ENCODE measurements at places on chromosomes 1 and 21.

- no peak for DNase-seq
Measured at GRCh38 chr1:94621802-94622201, 80.2 kb upstream of the F3 start.

- no peak for DNase-seq
Measured at GRCh38 chr1:19014765-19015164, 58.3 kb upstream of the IFFO2 start.

DNA sequence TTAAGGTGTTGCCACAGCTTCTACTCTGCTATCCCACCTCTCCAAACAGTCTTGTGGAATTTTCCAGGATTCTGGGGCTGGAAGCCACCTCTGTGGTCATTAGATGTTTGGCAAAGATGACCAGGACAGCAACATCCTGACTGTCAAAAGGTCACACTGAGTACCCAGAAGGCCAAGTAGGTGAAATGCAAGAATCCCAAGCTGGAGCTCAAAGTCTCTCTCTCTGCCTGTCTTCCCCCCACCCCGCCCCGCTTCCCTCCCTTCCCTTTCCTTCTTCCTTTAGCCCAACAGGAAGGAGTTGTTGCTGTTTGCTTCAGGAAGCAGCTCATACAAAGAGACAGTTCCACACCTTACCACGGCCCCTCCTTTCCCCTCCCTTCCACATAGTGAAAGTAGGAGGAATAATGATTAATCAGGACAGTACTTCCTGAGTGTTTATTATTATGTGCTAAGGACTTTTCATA lies 75.6 kb upstream of the SLC2A1 start:
- no peak for DNase-seq

GRCh38 chr21:8991968-8992621 lies 1529.3 kb upstream of the TPTE start:
- no peak for DNase-seq

DNA sequence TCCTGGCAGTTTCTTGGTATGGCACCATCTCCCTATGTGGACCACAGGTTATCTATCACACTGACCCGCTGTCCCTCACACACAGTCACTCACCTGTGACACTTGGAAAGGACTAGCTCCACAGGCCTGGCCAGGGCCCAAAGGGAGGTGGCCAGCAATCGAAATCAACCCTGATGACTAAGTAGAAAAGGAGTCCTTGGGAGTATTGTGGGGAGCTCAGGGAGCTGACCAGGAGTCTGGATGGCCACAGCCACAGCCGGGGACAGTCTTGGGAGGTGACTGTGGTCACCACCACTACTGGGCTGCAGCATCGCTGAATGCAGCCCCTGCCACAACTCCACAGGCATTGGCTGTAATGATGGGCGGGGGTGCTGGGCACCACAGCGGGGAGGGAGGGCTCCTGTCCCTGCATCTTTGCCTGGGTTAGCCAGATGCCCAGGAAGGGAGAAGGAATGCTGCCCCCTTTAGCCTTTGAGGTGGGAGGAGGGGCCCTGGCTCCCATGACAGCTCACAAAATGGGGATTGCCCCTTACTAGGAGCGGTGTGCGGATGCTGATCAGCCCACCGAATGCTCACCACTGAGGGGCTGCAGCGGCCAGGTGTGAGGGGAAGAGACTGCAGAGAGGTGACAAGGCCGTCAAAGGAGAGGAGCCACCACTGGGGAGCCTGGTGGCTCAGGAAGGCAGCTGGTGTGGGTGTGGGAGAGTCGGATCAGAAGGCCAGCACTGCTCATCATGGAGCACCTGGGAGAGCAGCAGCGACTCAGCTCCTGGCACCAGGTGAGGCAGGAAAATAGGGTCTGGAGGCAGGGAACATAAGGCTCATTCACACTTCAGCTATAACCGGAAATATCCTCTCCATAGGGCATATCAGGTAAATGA lies 61.3 kb downstream of the H3-3A start:
- no peak for DNase-seq

DNA sequence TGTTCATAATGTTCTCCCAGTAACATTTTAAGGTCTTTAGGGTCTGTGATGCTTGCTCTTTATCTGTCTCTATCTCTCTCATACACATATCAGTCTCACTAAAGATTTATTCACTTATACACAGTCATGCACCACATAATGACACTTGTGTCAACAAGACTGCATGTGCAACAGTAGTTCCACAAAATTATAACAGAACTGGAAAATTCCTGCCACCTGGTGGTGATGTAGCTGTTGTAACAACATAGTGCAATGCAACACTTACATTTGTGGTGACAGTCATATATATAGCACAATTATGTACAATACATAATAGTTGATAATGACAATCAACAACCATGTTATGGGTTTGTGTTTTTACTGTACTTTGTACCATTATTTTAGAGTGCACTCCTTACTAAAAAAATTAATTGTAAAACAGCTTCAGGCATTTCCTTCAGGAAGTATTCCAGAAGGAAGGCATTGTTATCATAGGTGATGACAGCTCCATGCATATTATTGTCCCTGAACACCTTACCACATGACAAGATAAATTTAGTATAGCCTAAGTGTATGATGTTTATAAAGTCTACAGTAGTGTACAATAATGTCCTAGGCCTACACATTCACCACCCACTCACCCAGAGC lies 8.1 kb downstream of the TDRD5 start:
- no peak for DNase-seq

GRCh38 chr1:60133000-60133673 lies 59.6 kb upstream of the C1orf87 start:
- DNase-seq, result no peak

DNA sequence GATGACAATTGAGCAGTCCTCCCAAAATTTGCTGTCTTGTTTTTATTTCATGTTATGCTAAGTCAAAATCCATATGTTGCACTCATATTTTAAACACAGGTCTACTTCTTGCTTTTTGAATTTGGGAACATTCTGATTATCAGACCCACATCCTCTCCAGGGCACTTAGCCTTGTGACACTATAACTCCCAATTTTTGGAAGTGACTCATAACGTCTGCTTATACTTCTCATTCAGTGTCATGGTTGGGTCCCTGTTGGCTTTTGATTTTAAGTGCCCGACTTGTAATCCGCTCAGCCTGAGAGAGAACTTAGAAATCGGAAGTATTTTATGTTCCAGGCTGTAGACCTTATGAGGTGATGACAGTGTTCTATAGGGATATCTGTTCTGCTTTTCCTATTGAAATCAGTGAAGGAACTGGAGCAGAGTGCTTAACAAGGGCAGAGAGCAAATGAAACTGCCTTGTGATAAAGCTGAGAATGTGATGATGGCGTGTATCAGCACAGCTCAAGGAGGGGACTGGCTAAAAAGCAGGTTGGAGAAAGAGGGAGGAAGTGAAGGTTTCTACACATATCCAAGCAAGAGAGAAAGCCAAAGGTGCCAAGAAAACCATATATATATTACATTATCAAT lies 136.0 kb downstream of the HLX start:
- no peak for DNase-seq

- DNase-seq, result no peak
Measured at GRCh38 chr1:205530116-205530515, 25.6 kb downstream of the CDK18 start.

DNA sequence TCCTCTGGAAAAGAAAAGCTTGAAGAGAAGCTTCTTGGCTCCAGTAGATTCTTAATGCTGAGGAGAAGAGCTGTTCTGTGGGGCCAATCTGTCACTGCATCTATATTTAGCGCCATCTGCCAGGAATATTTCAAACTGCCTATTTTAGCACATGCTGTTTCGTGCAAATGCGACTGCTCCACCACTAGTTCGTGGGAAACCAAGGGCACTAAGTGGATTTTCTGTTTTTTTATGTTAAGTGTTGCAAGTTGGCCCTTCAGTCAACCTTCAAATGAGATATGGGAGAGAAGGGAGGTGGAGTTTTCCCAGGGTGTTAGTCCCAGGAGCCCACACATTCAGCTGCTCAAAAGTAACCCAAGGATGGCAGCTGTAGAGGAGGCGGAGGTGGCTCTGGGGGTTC lies 91.9 kb downstream of the TSEN15 start:
- DNase-seq, result no peak

- DNase-seq, result no peak
Measured at GRCh38 chr21:42921927-42922326, 3.5 kb downstream of the ERVH48-1 start.

DNA sequence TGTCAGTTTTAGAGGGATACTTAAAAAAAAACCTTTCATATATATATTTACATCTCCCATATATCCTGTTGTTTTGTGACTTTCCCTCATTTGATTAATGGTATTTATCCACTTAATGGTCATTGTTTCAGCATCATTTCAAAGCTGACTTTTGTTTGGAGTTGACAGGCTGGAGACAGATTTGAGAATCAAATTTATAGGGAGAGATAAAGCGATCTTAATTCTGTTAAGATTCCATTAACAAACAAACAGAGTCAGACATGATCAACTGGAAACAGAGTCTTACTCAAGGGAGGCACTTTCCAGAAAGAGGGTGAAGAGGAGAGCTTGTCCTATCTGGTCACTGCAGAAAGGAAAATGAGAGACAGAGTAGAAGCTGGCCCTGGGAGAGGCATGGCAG lies 283.4 kb downstream of the TTLL7 start:
- DNase-seq, result no peak

DNA sequence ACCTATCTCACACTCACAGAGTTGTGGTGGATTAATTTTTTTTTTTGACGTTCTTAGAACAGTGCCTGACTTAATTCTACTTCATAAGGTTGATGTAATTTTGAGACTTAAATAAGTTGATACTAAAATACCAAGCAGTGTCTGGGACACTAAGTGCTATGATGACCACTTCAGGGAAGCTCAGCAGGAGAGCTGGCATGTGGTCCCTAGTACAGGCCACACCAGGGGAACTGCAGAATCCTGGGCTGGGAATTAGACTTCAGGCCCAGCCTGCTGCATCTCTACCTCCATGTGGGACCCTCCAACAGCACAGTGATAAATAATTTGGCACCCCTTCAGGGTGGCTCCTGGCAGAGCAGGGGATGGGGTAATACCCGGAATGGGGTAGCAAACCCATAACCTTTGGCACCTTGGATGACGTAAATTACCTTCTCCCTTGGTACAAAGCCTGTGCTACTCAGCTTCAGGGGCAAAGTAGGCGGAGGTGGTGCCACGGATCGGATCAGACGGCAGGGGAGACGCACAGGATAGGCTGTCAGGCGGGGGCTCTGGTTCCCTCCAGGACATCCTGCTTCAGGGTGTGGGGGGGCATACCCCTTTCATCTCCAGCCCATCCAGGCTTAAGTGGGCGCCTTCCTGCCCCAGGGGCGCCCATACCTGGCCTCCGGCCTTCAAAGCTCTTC lies 4.8 kb downstream of the MFSD2A start:
- no peak for DNase-seq

- DNase-seq, result no peak
Measured at GRCh38 chr1:34631126-34631525, 123.7 kb upstream of the GJB5 start.

DNA sequence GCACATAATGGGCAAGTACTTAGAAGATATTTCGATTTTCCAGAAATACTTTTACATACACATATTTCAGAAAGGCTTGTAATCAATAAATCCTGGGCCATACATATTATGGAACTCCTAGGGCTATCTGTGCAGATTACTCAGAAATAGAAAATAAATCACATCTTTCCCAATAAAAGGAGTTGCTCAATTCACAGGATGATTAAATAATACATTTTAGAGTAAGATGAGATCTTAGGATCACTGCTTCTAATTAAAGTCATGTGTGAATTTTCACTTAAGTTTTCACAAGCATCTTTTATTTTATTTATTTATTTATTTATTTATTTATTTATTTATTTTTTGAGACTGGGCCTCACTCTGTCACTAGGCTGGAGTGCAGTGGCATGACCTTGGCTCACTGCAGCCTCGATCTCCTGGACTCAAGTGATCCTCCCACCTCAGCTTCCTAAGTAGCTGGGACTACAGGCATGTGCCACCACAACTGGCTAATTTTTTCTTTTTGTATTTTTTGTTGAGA lies 144.2 kb downstream of the HIVEP3 start:
- no peak for DNase-seq

- DNase-seq, result no peak
Measured at GRCh38 chr1:18644013-18644399, 13.4 kb downstream of the PAX7 start.

DNA sequence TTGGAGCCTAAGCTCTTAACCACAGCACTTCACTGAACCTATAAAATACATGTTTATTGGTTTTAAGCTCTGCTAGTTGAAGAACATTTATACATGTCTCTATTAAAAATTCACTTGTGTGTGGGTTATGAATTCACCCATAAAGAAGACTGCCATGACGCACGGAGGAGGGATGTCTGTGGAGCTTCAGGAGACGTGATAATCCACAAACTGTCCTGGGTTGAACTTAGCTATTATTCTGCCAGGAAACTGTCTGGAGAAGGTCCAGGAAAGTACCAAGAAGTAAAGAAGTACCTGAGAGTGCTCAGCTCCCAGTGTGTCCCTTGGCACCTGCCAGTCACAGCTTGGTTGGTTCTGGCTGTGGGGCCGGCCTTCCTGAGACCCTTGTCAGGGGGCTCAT lies 56.3 kb downstream of the DDR2 start:
- no peak for DNase-seq

DNA sequence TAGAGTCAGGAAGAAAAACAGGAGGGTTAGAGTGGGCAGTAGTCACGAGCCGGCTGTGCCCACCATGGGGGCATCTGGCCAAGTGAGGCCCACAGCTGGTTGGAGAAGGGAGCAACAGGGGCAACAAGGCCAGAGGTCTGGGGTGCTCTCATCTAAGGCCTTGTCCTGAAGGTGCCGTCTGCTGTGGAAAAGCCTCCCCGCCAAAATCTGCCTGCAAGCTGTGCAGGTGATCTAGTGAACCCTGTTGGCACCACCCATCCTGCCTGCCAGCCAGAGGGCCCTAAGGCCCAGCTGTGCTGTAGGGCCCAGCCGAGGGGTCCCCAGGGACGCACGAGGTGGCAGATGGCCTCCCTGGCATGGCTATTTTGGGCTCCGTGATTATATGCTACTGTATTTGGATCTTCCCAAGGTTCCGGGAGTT lies 51.3 kb downstream of the LGR6 start:
- no peak for DNase-seq

DNA sequence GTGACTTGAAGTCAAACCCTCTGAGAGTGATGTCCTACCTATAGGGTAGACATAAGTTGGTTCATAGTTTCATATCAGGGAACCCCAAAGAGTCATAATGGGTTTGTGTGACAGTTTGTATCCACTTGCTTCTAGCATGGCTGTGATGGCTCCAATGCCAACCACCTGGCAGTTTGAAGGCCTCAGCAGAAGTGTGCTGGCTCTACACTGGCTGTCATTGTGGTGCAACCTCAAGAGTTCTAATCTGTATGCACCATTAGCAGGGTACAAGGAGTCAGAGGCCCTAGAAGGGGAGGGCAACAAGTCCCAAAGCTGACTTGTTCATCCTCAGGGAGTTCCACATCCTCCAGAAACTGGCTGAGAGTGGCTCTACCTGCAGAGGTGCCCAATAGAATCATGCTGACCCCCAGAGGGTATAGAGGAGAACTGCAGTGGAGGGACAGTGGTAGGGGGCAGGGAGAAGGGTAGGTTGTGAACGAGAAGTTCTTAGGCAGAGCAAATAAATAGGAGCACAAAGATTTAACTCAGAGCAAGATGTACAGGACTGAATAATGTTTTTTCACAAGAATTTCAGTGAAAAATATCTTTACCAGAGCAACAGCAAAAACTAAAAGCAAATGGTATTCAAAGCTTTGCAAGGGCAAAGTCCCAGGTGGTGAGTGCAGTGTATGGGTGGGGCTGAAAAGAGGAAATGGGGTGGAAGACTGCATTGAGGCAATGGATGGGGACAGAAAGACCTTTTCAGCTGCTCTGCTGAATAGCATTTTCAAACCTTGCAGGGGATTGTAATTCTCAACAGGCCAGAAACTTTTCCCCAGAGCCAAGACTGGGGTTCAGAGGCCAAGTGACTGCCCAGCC lies 3.2 kb downstream of the FCRL2 start:
- DNase-seq, result no peak

GRCh38 chr1:16124377-16125087 lies 31.3 kb downstream of the EPHA2 start:
- DNase-seq, result no peak

GRCh38 chr1:155051777-155052398 lies 772 bp downstream of the ADAM15 start:
- peak; percentile 25 for DNase-seq
